ENCODE measurements at places on chromosomes 16 and 17.

DNA sequence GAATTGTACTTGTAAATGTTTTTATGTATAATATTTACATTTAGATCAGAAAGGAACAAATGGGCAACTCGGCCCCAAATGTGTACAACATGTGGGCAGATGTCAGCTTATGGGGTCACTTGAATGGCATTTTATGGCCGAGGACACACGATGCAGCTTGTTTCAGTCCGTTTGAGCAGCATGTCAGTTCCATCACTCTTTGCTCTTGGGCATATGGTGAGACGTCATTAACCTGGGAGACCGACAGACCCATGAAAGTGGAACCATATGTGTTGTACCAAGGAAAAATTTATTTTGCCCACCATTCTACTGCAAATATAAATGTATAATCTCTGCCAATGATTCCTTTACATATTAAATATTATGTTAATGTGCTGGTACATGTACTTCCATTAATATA is 561.9 kb upstream of the SOX9 start:
- DNase-seq = no peak

- no peak for DNase-seq
Observed at GRCh38 chr17:14604591-14605266, 303.8 kb downstream of the HS3ST3B1 start.

DNA sequence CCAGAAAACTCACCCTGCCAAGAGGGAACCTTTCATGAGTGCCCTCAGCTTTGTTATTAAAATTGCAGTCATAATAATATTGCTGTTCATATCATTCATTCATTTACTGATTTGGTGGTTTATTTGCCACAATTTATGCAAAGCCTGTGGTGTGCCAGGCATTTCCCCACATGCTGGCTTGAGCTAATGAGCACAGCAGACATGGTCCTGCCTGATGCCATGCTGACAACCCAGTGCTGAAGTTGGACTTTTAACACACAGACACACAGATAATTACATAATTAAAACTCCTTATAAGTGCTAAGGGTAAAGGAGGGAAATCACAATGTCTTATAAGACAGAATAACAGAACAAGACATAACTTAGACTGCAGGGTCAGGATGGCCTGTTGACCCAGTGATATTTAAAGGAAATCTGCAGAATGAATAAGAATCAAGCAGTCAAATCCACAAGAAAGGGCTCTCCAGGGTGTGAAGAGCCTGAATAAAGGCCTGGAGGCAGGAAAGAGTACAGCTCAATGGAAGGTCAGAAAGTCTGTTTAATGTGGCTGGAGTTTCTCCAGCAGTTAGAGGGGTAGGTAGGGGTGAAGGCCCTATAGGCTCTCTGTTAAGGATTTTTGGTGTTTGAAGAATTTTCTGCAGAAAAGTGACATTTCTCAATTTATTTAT is 196.9 kb upstream of the CDH11 start:
- no peak for DNase-seq

DNA sequence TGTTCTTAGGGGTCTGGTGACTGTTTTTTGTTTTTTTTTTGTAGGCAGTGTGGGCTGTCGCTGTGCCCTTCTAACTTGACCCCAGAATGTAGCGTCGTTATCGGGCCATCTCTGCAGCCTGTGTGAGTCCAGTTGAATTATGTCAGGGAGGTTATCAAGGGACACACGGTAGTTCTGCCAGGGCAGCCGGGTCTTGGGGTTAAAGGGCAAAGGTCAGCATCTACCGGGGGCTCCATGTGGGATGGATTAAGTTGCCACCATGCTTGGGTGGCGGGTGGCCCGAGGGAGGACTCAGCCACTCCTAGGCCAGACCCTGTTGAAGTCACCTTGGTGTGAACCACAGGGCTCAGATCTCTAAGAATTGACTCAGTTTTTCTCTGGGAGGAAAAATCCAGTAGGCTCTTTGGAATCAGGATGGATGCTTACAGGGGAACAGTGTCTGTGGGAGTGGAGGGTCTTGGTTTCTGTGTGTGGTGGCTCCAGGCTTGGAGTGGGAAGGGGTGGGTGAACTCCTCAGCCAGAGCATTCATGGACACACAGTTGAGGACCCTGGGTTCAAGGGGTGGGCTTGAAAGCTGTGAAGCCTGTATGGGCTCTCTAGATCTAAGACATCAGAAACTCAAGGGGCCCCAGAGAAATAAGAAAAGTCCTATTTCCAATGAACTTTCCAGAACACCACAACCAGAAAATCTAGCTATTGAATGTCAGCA is 191.7 kb downstream of the IRF8 start:
- no peak for DNase-seq

- no peak for DNase-seq
Observed at GRCh38 chr17:43438626-43439025, 39.8 kb downstream of the ARL4D start.

DNA sequence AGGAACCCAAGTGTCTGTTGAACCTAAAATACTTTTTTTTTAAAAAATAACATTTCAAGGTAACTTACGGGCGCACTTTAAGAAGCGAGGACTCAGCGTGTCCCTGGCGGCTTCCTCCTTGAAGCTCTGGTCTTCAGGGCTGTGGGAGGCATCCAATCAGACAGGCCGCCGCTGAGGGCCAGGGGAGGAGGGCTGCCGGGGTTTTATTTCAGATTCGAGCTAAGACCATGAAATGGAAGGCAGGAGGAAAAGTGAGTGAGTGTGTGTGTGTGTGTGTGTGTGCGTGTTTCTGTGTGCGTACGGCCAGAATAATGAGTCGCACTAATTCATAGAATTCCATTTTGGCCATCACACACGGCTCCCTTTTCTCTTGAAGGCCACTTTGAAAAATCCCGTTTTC is 41.1 kb downstream of the C16orf78 start:
- no peak for DNase-seq

DNA sequence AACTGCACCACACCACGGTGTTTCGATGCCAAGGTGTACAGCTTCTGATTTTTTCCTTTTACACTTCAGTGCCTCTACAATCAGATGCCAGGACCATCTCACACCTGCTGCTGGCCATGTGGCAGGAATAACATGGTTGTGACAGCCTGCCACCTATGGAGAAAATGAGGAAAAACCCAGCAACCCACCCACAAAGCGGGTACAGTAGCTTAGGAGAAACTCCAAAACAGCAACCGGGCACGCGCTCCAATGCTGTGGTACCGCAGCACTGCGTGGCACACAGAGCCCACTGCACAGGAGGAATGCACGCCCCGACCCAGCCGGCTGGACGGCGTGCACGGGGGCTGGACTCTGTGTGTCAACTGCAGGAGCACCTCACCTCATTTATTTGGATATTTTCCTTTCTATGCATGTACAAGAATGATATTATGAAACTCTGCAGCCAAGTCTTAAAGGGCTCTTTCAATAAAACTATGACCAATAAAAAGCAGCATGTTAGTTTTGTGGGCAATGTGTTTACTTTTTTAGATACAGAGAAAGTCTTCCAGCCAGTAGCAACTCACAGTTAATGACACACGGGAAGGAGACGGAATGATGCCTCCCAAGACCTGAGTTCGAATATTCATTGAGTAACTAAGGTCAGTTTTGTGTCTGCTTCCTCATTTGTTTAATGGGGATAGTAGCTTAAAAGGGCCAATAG is 45.9 kb downstream of the MAP1LC3B start:
- no peak for DNase-seq

DNA sequence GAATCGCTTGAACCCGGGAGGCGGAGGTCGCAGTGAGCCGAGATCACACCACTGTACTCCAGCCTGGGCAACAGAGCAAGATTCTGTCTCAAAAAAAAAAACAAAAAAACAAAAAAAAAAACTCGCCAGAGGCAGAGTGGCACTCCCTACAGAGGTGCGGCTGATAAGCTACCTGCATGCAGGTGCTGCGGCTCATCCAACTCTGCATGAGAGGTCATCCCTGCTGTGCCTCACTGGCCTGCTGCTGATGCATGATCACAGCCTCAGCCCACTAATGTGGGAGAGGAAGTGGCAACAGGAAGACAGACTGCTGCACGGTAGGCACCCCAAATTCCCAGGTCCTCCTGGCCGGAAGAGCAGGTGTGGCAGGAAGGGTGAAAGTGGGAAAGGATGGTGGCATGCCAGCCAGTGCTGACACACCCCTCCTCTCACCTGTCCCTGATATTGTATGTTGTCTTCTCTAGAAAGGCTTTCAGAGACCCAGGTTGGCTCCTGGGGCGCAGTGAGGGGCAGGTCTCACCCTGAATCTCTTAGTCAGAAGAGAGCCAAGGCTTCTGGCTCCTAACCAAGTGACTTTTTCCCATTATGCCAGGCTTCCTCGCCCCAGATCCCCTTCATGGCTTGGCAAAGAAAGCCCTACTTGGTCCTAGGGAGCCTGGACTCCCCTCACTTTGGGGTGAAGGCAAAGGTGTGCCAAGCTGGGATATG is 11.8 kb downstream of the NXPH3 start:
- DNase-seq = no peak

GRCh38 chr16:86722970-86723369 is 144.6 kb downstream of the FOXL1 start:
- DNase-seq = no peak

DNA sequence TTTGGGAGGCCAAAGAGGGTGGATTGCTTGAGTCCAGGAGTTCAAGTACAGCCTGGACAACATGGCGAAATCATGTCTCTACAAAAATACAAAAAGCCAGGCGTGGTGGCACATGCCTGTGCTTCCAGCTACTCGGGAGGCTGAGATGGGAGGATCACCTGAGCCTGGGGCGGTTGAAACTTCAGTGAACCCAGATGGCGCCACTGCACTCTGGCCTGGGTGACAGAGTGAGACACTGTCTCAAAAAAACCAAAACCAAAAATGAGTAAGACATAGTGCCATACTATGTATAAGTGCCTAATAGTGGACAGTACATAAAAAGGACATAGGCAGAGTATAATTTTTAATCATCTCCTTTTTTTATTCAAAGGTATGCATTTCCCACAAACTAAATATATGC is 4.0 kb downstream of the CTC1 start:
- DNase-seq = no peak

DNA sequence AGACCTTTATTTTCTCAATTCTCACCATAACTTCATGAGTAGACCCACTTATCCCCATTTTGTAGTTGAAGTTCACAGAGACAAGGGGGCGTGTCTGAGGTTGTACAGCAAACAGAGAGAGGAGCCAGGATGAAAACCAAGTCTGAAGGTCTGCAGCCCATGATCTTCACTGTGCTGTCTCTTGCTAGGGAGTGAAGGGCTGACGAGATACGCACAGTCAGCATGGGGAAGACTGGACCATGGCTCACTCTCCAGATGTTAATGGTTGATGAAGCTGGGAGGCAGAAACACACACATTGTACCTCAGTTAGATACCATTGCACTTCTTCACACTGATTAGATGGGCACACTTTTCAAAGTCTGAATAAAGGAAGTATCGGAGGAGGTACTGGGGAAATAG is 5.8 kb upstream of the MT4 start:
- no peak for DNase-seq

DNA sequence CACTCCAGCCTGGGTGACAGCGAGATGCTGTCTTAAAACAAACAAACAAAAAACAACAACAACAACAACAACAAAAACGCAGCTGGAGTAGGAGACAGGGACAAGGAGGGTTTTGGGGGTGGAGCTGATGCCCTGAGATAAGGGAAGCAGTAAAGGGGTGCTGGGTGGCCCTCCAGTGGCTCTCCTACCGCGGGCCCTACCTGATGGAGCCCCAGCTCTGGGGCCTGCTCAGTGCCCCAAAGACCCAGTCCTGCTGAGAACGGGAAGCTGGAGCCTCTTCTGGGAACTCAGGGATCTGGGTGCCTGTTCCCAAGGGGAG is 21.3 kb upstream of the NAGS start:
- no peak for DNase-seq

DNA sequence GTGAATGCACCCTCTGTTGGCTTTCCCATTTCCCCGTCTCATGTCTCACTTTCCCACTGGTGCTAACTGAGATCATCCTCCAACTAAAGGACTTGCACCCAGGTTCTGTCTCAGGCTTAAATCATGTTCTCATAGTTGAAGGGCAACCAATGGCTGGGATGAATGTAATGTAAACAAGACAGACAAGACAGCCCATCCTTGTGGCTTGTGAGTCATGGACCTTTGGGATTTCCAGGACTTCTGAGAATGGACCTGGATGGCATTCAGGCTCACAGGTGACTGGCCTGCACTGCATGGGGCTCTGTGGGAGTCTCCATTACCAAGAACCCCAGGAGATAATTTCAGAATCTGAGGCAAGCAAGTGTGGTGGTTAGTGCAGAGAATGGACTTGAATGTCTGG is 347.5 kb downstream of the HAPSTR1 start:
- DNase-seq = no peak

- no peak for DNase-seq
Observed at GRCh38 chr16:73543970-73544599, 496.2 kb upstream of the ZFHX3 start.

DNA sequence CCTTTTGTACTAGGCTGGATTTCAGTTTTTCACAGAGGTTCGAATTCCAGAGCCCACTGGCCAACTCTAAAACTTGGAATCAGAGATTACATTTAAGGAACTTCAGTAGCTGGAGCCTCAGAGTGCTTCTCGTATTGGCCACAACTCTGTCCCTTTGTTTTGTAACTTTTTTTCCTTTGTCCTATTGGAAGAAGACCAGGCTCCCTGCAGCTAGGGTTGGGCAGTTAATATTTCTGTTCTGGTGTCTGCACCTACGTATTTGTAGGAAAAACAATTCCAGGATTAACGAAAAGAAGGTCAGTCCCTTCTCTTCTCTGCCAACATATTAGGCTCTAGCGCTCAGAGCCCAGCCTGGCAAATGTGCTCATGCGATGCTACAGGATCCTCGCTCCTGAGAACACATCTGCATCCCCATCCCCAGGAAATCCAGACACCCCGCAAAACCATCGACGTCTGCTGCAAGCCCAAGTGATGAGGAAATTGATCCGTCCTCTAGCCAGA is 1.9 kb downstream of the CDH11 start:
- no peak for DNase-seq

DNA sequence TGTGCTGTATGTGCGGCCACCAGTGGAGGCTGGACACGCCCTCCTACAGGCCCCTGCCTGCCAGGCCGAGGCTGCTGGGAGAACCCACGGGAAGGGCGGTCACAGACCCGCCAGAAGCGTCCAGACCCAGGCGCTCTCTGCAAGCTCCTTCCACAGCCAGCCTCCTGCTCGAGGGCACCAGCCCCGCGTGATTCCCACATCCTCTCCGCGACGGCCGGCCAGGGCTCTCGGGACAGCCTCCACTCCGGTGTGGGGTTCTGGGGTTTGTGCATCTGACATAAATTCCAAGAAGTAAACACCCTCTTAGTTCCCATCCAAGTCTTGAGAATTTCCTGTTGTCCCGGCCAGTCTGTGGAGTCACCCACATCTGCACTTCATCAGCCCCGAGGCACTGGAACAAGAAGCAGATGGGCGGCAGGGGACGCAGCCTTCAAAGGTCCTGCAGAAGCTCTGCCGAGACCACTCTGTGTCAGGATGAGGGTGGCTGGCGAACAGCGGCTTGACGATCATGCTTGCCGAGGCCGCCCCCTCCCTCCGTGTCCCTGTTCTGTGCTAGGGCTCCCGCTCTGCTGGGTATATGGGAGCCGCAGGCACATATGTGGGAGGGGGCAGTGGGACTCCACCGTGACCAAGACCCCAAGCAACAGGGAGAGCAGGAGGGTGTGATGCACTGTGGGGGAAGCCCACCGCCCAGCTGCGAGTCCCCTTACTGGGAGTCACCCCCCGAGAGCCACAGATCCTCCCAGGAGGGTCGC is 2.4 kb upstream of the TMEM204 start:
- DNase-seq = no peak
